Ureter (tissue), 1 donor: ENCODE measurements at places on chromosomes 16 and 17. TPM values are rescaled to one million over a fixed set of nuclear protein-coding genes. Genes with fewer than 3 reads are reported as not detected.
A peak's percentile ranks its signal among the peaks of the same experiment; 100 is the strongest.

Gene KRTAP1-5
- total RNA-seq, result not detected

Gene HSPB9
- total RNA-seq, result not detected

Gene TBX2
- total RNA-seq, result 266 TPM

Gene SLC9A5
- total RNA-seq, result 0.86 TPM

Gene WNT9B
- total RNA-seq, result 1.1 TPM

Gene CDH3
- total RNA-seq, result 17.4 TPM

Gene GEMIN4
- 26.7 TPM for total RNA-seq

Gene SLC16A13
- 6.7 TPM for total RNA-seq

Gene TEKT3
- 0.86 TPM for total RNA-seq

Gene NETO2
- total RNA-seq, result 5.3 TPM

DNA sequence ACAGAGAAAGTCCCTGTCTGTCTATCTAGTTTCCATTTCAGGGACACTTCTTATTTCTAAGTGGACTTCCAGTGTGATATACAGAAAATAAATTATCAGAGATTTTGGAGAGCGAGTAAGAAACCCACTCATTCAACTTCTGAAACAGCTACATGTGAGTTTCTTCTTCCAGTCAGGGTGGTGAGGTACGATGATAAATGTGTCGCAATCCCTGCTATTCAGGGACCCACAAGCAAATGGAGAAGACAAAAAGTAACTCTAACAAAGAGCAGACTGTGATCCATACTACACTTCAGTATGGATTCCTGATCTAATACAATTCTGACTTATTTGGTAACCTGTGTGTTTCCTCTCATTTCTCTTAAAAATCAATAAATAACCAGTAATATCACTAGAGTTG lies 16.8 kb downstream of the CNTNAP4 start:
- no peak for DNase-seq

GRCh38 chr16:67460168-67460567 lies 20.8 kb downstream of the ATP6V0D1 start:
- no peak for DNase-seq

- DNase-seq, result no peak
These were observed 39.2 kb downstream of the CEP112 start for GRCh38 chr17:66152756-66153155.

DNA sequence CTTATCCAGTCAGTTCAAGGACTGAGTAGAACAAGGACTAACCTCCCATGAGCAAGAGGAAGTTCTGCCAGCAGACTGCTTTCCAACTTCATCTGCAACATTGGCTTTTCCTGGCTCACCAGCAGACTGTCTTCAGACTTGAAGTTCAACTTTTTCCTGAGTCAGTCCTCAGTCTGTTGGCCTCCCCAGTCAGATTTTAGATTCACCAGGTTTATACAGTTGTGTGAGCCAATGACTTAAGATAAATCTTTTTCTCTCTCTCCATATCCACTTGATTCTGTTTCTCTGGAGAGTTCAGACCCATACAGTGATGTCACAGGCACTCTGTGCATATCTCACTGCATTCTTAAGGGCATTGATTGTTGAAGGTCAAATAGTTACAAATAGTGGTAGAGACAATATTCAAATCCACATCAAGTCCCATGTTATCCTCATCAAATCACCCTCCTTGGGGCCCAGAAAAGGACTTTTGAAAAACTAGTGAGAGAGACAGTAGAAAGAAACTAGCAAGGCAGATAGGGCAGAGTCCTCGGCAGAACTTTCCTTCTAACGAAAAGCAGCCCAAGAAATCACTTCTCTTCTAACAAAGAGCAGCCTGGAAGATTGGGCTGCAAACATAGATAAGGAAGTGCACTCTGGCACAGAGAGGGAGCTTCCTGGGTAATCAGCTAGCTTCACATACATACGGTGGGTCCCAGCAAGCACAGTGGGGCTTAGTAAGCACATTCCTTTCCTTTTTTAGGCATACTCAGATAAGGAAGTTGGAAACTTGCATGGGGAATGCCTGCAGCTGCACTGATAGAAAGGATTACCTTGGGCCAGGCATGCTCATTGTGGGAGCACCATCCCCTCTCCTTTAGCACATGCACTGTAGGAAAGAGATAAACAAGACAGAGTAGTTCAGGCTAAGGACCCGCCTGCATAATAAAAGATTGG lies 132.3 kb upstream of the FAM20A start:
- no peak for DNase-seq

DNA sequence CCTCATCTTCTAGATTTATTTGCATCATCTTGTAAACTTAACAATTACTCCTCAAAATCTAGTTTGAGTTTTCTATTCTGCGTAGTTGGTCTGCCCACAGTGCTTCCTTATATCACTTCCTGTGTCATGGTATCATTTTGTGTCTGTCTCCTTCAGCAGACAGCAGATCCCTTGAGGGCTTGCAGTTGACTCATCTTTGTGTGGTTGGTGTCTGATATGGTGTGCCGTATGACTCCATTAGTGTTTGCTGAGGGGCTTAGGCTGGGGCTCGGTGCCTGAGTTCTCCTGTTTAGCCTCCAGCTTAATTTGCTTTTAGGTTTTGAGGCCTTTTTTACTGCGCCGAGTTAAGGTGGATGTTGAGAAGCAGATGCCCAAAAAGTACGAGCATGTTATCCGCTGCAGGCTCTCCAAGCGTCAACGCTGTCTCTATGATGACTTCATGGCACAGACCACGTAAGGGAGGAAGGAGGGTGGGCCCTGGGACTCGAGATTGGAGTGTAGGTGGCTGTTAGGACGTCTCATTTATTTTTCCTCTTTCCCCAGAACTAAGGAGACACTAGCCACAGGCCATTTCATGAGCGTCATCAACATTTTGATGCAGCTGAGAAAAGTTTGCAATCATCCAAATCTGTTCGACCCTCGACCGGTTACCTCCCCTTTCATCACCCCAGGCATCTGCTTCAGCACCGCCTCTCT lies 16.9 kb downstream of the SRCAP start:
- DNase-seq, result no peak

- DNase-seq, result peak; percentile 37
These were observed 10.4 kb upstream of the CHD3 start for GRCh38 chr17:7878234-7878633.

DNA sequence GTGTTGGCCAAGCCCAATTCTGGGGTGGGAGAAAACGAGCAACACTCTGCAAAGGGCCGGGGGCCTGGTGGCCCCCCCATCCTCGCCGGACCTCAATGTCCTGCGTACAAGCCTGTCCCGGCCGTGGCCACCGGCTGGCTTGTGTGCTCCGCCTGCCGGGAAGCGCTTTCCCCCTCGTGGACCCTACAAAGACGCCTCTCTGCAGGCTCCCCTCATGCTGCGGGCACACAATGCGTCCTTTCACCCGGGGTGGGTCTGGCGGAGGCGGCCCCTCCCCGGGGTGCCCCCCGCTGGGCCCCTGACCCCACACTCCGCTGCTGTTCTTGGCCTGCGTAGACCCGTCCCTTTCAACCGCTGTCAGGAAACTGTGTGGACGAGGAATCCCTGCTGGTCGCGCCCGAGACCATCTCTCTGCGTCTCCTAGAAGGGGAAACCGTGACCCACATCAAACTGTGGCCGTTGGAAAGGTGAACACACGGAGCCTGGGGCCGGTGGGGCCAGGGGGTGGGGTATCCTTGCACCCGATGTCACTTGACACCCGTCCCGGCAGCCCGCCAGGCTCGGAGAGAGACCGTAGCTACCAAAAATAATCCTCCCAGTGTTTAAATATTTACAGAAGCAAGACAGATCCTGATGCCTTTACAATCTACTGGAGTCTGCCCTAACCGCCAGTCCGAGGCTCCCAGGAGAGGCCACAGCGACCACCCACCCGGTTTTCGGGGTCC lies 43.6 kb downstream of the TBC1D16 start:
- DNase-seq, result peak; percentile 59

- DNase-seq, result no peak
These were observed at the start of gene DNASE1L2 for GRCh38 chr16:2236337-2237101. Gene DNASE1L2, plus strand, starts transcription at chr16:2236444. Its CDS starts 373 bp downstream, at chr16:2236817.

DNA sequence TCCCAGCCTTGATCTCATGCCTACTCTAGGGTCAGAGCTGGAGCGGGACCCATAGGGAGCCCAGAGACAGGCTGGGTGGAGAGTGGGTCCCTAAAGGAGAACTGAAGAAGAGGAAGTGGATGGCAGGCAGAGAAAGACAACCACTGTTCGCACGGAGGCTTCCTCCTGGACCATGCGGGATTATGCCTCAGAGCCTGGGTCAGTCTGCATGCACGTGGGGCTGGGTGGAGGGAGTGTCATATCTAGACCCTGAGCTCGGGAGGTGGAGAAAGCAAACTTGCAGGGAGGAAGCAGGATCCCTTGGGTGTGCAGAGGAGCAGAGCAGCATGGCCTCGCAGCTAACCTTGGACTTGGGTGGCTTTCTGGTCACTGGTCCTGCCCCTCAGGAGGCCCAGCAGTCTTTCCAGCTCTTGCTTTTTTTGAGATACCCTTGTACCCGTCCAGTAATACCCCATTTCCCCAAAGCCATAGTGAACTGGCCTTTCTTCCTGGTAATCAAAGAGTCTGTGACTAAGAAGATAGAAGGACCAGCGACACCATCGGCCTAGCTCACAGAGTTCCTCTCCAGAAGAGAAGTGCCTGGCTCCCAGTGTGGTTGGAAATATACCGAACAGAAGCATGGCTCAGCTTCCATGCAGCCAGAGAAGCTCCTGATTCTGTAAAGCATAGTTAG lies 344.2 kb downstream of the CPPED1 start:
- no peak for DNase-seq
